Jurkat, Clone E6-1 (cell line): ENCODE measurements at places on chromosomes 11 and 22.

DNA sequence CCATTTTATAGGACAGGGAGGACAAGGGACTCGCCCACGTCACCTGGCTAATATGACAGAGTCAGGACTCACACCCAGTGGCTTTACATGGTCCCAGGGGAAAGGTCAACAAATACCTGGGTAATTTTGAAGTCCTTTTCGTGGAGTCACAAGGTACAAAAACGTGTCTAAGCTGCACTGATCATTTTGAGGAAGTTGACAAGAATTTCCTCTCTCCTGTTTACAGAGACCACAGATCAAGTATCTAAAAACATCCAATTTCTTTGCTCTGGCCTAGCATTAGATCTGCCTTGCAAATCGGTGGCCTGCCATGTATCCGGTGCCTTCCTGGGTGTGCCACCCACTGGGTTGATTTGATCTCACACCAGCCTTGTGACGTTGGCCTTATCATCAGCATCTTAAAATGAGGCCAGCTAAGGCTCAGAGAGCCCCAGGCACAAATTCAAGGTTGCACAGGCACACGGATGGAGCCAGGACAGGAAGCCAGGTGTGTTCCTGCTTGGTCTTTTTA, 17.6 kb downstream of the GDPD5 start:
- peak; percentile 69 for DNase-seq

GRCh38 chr22:19851291-19852176, 3.1 kb downstream of the GNB1L start:
- DNase-seq, result no peak

GRCh38 chr11:24925091-24925490, 428.2 kb downstream of the LUZP2 start:
- DNase-seq, result no peak

DNA sequence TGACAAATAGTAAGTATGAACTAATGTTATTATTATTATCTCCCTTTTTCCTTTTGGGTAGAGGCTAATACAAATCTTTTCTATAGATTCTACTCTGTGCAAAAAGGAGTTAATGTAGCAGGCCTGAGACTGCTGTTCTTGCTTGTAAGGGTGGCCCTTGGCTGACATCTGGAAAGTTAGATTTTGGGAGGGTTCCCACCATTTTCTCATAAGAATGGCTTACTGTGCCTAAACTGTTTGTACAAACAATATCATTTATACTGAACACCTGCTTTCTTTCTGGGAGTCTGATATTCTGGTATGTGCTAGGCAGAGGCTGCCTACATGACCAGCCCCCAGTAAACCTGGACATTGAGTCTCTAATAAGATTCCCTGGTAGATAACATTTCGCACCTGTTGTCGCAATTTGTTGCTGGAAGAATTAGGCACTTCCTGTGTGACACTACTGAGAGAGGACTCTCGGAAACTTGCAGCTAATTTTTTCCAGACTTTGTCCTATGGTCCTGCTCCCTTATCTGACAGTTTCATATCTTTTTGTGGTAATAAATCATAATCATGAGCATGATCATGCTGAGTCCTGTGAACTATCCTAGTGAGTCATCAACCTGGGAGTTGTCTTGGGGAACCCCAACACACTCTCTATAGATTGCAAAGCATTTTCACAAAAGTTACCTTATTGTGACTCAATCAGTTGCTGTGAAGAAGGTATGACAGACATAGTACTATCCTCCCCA, 257.7 kb upstream of the CCDC90B start:
- DNase-seq, result no peak

- DNase-seq, result no peak
These were observed 104.6 kb upstream of the FGF3 start for GRCh38 chr11:69923641-69924307.

DNA sequence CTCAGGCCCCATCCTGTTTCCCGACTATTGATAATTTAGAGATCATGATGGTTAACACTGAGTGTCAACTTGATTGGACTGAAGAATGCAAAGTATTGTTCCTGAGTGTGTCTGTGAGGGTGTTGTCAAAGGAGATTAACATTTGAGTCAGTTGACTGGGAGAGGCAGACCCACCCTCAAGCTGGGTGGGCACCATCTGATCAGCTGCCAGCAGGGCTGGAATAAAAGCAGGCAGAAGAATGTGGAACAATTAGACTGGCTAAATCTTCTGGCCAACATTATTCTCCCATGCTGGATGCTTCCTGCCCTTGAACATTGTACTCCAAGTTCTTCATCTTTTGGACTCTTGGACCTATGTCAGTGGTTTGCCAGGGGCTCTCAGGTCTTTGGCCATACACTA, 1170.0 kb upstream of the CNTN5 start:
- DNase-seq, result no peak
